CD4-positive, alpha-beta T cell treated with Interleukin-15 for 4 hours (primary cell): ENCODE measurements at places on chromosomes 4 and X.

DNA sequence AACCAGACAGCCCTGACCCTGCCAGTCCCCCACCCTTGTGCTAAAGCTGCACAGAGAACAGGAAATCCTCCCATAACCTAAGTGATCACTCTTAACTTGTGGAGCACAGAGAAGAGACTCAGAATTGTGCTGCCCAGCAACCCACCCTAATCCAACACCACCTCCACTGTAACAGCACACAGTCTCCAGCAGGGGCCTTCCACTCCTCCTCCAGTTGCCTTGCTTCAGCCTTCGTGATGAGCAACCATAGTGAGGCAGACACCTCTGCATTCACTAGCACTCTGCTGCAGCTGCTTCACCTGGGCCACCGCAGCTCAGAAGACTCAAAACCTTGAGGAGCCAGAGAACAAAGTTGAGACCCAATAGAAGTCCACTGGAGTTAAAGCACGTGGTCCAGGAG lies 7.9 kb upstream of the UGT2B4 start:
- DNase-seq, result no peak

- no peak for DNase-seq
Measured at GRCh38 chrX:77299549-77299948, 147.6 kb upstream of the FGF16 start.

GRCh38 chrX:643241-643595 lies 12.6 kb downstream of the SHOX start:
- DNase-seq, result no peak

GRCh38 chrX:19721726-19722370 lies 165.6 kb downstream of the SH3KBP1 start:
- no peak for DNase-seq

GRCh38 chrX:56615282-56615681 lies 51.9 kb downstream of the UBQLN2 start:
- no peak for DNase-seq

DNA sequence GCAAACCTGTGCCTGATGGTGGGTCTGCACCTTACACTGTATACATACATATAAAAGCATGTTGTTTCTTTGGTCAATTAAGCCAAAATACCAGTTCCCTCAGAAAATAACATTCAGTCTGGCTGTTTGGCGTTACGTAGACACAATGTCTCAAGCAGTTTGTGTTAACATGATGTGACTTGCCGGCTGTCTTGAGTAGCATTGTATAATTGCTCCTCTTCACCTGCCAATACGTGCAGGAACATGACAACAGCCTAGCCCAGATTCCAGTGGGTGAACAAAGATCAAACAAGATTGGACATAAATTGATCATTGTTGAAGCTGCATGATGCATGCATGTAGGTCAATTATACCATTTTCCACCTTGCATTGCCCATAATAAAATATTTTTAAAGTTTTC lies 102.3 kb downstream of the F11 start:
- no peak for DNase-seq

GRCh38 chr4:160877087-160877790 lies 1286.6 kb downstream of the FSTL5 start:
- no peak for DNase-seq

DNA sequence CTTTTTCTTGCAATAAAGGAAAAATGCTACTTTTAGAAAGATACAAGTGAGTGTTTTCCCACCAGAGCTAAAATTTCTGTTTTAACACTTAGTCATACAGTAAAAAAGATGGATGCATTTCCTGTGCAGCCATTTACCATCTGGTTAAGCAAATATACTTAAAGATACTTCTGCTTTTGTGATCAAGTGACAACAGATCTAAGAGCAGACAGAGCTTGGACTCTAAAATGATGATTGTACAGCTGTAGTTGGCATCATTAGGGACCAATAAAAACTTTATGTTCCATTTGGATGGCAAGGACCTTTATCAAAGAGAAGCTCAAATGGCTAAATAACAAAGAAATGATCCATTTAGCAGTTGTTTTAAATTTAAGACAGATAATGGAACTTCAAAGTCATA lies 270.8 kb downstream of the FSTL5 start:
- DNase-seq, result no peak

GRCh38 chrX:132956421-132957210 lies 1.8 kb downstream of the HS6ST2 start:
- DNase-seq, result no peak

DNA sequence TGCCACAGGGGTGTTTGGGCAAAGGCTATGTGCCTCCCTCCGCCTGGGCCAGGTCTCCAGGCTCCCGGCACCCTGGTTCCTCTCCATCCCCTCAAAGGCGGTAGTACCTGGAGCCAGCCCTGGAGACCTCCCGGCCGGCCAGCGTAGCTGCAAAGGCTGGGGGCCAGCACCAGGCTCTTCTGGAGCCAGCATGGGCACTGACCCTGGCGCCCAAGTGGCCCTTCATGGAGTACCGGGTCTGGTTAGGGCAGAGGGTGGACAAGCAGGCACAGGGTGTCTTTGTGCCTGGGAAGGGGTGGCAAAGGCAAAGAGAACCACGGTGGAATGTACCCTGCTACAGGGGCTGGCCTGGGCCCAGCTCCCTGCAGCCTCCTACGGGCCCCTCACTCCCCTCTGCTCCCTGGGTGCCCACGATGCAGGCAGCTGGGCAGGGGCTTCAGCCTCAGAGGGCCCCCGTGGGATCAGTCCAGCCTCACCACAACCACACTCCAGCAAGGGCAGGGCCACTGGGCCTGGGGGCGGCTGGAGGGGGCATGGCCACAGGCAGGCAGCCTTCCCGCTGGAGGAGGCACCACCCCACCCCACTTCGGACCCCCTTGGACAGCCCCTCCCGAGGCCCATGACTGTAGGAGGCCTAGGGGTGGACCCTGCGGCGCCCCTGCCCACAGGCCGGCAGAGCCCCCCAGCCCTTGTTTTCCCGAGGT lies 112.9 kb upstream of the NKX1-1 start:
- no peak for DNase-seq
